ENCODE measurements at places on chromosomes 3 and 15. TPM values are rescaled to one million over a fixed set of nuclear protein-coding genes. Genes with fewer than 3 reads are reported as not detected.

ZNF717 gene
- 2.0 TPM for total RNA-seq

DPPA2 gene
- not detected for total RNA-seq

TTLL13 gene
- total RNA-seq, result 0.61 TPM

ERC2 gene
- total RNA-seq, result not detected

LRRIQ4 gene
- not detected for total RNA-seq

CNTN4 gene
- not detected for total RNA-seq

TMEM40 gene
- 0.88 TPM for total RNA-seq
